ENCODE measurements at places on chromosomes 2 and 18.

- DNase-seq = no peak
Observed at GRCh38 chr2:19885791-19886190, 16.0 kb downstream of the TTC32 start.

GRCh38 chr18:60123031-60123430, 223.2 kb downstream of the PMAIP1 start:
- no peak for DNase-seq

GRCh38 chr2:11716689-11717321, 29.6 kb upstream of the LPIN1 start:
- DNase-seq = no peak

DNA sequence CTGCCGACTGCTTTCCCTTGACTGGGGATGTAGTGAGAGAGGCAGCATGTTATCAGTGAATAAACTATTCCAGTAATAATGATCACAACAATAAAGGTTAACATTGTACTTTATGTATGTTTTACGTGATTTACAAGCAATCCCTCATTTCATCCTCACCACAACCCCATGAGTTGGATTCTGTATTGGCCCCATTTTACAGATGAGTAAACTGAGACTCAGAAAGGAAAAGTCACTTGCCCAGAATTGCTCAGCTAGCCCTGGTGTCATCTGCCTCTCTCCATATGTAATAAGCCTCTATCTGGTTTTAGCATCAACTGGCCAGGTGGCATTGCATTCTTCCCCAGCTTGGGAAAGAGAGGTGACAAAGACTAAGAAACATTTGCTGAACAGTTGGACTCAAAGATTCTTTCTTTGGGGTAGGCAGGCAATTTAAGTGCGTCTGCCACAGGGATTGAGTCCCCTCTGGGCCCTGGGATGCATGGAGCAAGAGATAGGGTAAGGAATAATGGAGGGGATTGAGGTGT, 2.2 kb downstream of the CXCR2 start:
- DNase-seq = no peak

- no peak for DNase-seq
Observed at GRCh38 chr2:26422947-26423629, 21.4 kb downstream of the DRC1 start.

DNA sequence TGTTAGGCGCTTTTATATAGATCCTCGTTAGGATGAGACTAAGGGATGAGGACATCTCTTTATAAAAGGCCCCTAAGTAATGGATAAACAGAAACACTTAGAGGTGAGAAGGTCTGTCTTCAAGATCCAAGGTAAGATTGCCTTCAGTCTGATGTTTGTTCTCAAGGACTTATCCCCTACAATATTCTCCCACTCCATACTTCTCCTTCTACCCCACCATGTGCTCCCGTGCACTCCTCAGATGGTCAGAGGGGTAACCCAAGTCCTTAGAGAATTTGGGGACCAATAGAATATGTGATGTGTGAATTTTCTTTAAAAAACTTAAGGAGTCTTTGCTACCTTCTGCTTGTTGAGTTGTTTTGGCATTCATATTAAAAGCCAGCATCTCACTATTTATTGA, 23.1 kb downstream of the FOSL2 start:
- DNase-seq = no peak

- DNase-seq = peak; percentile 80
Observed at GRCh38 chr18:47150029-47150823, at the start of gene HDHD2. Gene HDHD2 (minus strand): TSS chr18:47150500. CDS start chr18:47136439, 14,061 bp downstream.

GRCh38 chr2:32862269-32863055, 84.3 kb upstream of the LTBP1 start:
- no peak for DNase-seq

- DNase-seq = no peak
Observed at GRCh38 chr18:45938488-45938935, 28.6 kb downstream of the EPG5 start.

GRCh38 chr18:46352520-46353250, 248.5 kb downstream of the HAUS1 start:
- DNase-seq = no peak

DNA sequence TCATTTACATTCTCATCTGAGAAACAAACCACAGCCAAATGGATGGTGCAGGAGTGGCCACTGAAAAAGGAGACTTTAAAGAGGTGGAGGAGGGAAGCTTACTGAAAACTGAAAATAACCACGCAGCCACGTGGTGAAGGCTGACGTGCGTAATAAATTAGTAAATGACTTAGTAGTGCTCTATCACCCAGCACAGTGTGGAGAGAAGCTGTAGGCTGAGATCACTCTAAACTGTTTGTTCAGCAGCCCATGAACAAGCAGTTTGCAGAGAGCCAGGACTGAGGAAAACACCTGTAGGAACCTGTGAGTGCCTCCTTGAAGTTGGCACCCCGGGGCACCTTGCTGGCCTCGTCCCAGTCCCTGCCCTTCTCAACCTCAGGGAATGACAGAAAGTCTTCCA, 193.0 kb downstream of the TXNL1 start:
- DNase-seq = no peak

DNA sequence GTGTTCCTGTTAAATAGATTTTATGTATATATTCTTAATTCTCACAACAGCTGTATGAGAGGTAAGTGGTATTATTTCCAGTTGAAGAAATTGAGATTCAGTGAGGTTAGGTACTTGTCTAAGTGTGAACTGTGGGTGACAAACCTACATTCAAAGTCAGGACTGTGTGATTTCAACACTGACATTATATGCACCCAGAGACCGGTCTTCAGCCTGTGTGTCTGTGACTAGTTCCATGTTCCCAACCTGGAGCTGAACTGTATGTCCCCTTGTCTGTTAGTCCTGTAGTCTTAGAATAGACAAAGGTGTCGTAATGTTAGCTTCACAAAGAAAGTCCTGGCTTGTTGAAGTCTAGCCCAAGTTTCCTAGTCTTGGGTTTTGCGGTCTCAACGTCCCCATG, 17.4 kb downstream of the PLEKHB2 start:
- DNase-seq = no peak

- no peak for DNase-seq
Observed at GRCh38 chr2:66443186-66443978, 8.5 kb downstream of the MEIS1 start.

DNA sequence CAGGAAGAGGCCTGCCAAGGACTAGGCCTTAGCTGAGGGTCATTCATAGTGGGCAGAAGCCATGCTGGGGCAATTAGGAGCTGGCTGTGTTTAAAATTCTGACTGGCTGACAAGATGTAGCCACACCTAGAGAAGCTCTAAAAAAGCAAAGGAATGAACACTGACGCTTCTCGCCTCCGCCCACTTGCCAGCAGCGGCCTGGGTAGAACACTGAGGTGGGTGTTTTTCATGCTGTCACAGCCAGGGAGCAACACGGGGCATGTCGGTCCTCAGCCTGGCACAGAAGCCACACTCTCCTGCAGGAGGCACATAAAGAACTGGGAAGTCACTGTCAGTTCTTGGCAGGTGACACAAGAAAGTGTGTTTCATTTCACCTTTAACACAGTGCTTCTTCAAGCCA, 10.4 kb downstream of the CHST10 start:
- DNase-seq = no peak

GRCh38 chr2:179340678-179341077, 76.0 kb upstream of the SESTD1 start:
- peak; percentile 6 for DNase-seq

GRCh38 chr2:109331896-109332848, 203.2 kb downstream of the SH3RF3 start:
- DNase-seq = no peak

GRCh38 chr2:27152102-27152795, 3.4 kb downstream of the TCF23 start:
- no peak for DNase-seq

GRCh38 chr2:20852139-20852538, 29.2 kb upstream of the LDAH start:
- DNase-seq = no peak

DNA sequence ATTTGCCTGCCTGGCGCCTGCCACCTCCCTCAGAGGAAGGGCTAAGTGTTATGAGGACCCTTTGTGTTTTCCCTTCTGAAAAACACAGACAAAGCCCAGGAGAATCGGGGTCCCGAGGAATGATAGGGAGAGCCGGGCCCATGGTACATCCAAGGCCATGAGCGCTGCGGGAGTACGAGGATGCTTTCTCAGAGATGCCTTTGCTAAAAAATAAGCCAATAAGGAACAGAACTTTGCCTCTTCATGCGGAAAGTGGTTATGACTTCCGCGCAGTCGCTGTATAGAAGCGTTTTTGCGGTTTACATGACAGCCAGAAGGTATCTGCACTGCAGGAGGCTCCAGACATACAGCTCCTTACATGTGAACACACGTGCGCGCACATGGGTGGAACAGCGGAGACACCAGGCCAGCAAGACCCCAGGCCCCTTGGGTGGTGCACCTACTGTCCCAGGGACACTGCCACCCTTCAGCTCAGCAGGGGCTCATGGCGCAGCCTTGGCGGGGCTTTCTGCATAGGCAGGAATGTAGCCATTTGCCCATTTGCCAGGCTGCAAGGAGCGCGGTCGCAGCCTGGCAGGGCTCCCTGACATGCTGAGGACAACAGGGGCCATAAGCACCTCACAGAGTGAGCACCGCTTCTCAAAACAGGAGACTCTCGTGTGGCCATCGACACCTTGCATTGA, 252.4 kb upstream of the SALL3 start:
- DNase-seq = no peak

- no peak for DNase-seq
Observed at GRCh38 chr2:197247083-197247482, 63.5 kb downstream of the ANKRD44 start.

GRCh38 chr2:113274432-113274831, 4.3 kb downstream of the PAX8 start:
- DNase-seq = no peak

- DNase-seq = no peak
Observed at GRCh38 chr2:106193690-106193976, 468 bp downstream of the UXS1 start.

All from NCI-H2107 (cell line).